ENCODE measurements at places on chromosomes 5 and 9. TPM values are rescaled to one million over a fixed set of nuclear protein-coding genes. Genes with fewer than 3 reads are reported as not detected.

PCDHGB7 gene
- total RNA-seq: 14.7 TPM

SPINK13 gene
- not detected for total RNA-seq

SLC9A3 gene
- total RNA-seq: 0.86 TPM

RANBP17 gene
- 12.5 TPM for total RNA-seq

VLDLR gene
- total RNA-seq: 26.5 TPM

TRPM6 gene
- total RNA-seq: 0.07 TPM

PLEKHG4B gene
- not detected for total RNA-seq

DRD1 gene
- 1.2 TPM for total RNA-seq

AJM1 gene
- 4.0 TPM for total RNA-seq
